Stimulated activated CD4-positive, alpha-beta T cell treated with anti-CD3 and anti-CD28 coated beads, Interleukin-1b, Interleukin-23, amount 100 ng/mL, for 1 hour (primary cell): ENCODE measurements at places on chromosomes 3 and 15.

DNA sequence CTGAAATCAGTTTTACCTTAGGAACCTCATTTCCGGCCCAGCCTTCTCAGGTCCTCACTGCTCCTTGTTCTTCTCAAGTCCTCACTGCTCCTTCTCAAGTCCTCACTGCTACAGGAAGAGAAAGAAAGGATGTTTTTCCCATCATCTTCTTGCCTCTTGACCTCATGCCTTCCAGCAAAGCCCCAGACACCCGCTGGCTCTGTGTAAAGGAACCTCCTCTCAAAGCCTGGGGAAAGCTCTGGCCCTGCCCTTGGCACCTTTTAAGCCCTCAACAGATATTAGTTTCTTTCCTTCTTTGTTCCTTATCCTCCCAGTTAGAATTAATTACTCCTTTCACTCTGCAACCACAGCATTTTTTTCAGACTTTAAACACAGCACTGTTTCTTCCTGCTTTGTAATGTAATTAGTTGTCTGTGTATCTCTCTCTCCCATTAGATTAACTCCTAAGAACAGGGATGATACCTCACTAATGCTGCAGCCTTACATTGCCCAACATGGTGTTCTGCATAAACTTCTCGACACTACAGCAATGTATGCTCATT, 4.0 kb upstream of the WDR49 start:
- no peak for DNase-seq

DNA sequence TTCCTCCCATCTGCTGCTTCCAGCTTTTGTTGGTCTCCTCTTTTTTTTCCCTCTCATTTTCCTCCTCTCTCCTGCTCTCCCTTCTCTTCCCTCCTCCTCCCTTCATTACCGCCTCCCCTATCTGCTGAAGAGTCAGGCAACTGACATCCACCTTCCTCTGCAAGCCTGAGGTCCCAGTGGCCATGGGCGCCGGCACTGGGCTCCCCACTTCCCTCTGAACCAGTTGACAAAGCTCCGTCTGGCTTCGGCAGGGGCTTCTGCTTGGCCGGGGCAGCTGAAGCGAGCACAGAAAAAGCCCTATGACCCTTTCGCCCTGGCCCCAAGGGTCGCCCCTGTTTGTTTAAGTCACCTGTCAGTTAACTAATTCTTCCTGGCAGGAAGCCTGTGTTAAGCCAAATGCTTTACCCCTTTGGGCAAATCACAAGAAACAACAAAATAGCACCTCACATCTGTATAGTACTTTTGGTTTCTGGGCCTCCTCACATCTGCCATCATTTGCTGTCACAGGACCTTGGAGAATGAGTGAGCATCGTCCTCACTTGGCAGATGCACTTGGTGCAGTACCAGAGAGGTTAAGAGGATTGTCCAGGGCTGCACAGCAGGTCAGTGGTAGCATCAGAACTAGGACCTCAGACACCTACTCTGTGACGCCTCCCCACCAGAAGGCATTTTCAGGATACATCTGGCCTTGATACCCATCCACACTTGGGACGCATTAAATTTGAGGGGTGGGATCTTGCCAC, 27.7 kb downstream of the ITGA11 start:
- no peak for DNase-seq

GRCh38 chr3:84904816-84905555, 53.8 kb upstream of the CADM2 start:
- DNase-seq = no peak

DNA sequence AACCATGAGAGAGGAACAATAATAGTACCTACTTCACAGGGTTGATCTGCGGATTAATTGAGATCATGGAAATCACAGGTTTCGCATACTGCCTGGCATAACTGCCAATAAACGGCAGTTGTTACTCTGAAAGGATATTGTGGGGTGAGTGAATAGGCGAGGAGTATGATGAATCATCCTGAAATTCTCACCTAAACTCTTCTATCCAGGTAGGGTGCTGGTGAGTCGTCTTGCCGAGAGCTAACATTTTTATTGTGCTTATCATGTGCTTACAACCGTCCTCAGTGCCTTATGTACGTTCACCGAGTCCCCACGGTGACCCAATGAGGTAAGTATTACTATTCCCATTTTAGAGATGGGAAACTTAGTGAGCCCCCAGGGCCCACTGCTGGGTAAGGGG, 52.4 kb upstream of the SRGAP3 start:
- DNase-seq = no peak

DNA sequence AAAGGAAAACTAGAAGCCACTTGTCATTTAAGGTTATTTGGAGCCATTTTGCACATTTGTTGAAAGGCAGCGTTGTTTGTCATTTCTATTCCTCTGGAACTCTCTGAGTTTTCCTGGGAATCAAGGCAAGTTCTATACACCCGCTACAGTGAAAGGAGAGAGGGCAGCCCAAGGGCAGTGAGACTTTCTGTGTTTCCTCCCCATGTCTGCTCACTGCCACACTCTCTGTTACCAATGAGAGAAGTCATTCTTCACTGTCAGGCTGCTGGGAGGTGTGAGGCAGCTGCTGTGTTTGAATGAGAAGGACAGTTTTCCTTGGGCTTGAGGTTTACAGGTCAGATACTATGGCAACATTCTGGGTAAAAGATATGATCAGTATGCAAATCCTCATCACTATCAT, 36.0 kb downstream of the ATP13A5 start:
- DNase-seq = no peak

GRCh38 chr3:63662500-63662899, 10.0 kb downstream of the SNTN start:
- DNase-seq = no peak

- no peak for DNase-seq
Measured at GRCh38 chr3:24244491-24244890, 250.2 kb downstream of the THRB start.

- no peak for DNase-seq
Measured at GRCh38 chr3:111763968-111764367, 95.1 kb upstream of the PHLDB2 start.

GRCh38 chr15:73994912-73995622, 551 bp downstream of the PML start:
- no peak for DNase-seq

DNA sequence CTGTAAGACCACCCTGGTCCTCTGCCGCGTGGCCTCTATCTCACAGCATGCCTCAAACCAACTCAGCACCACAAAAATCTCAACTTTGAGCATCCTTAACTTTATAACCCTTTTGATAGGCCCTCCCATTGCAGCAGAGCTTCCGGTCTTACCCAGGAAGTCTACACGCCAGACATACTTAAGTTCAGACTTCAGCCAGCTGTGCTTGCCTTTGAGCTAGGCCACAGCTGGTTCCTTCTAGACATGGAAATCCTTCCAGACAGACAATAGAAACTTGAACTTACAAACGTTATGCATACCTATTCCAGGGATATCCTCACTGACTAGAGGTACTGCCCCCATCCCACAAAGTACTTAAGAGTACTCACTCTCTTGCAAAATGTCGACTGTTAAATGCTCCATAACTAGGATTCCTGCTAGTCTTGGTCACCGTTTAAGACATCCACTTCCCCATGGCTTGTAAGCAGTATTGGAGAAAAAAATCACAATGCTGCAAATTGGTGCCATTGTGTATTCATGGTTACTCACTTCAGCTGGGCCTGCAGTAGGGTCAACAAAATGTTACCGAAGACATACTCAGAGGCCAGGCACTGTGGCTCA, 183.5 kb downstream of the TBL1XR1 start:
- DNase-seq = no peak

DNA sequence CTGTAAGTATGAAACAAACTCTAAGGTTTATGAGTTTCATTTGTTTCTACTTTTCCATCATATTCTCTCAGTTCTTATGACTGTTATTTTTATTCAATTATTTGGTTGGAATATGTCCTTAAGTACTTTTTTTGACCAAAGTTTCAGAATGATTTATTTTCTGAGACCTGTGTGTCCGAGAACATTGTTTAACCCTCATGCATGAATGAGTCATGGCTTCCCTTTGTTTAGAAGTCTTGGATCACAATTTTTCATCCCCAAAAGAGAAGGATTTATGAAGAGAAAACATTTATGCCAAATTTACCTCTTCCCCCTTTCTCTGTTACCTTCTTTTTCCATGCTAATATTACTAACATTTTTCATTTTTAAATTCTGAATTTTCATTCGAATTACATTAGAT, 518.0 kb upstream of the NR2F2 start:
- DNase-seq = no peak

GRCh38 chr3:108972482-108972881, 18.8 kb upstream of the GUCA1C start:
- DNase-seq = no peak

- no peak for DNase-seq
Measured at GRCh38 chr3:63395960-63396359, 117.9 kb downstream of the SYNPR start.

DNA sequence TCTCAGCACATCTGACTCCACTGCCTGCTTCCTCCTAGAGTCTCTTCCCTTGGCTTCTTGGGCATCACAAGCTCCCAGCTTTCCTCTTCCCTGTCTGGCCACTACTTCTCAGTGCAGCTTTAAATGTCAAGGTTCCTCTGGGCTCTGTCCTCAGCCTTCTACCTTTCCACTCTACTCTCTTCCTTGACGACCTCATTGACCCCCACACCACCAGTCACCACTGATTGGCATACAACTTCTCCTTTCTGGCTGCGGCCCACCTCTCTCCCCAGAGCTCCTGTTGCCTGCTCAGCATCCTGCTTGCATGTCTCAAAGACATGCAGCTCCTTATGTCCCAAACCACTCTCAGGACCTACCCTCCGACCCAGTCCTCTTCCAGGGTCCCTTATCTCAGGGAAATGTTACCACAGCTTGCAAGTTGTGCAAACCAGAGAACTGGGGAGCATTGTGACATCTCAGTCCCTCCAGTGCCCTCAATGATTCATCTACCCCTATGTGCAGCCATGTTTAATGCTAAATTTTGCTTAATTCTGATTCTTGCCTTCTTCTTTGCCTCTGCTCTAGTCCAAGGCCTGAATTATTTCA, 49.9 kb downstream of the TRPM1 start:
- no peak for DNase-seq

DNA sequence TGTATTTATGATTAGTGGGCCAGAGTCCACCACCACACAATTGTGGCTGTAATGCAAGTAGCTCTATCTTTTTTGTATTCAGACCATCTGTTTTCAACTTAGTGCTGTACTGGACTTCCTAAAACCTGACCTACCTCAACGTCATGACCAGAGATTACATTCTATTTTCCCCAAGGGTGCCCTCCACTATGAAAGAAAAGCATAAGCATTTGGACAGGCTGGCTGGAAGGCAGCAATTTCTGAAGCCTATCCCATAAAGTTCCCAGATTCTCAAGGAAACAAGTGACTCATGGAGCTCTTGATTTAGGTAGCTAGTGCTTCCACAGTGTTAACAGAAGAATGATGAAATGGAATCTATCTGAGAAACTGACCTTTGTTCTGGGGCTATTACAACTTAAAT, 75.8 kb downstream of the COL8A1 start:
- no peak for DNase-seq

GRCh38 chr15:40918146-40918798, 10.9 kb upstream of the DLL4 start:
- DNase-seq = no peak

DNA sequence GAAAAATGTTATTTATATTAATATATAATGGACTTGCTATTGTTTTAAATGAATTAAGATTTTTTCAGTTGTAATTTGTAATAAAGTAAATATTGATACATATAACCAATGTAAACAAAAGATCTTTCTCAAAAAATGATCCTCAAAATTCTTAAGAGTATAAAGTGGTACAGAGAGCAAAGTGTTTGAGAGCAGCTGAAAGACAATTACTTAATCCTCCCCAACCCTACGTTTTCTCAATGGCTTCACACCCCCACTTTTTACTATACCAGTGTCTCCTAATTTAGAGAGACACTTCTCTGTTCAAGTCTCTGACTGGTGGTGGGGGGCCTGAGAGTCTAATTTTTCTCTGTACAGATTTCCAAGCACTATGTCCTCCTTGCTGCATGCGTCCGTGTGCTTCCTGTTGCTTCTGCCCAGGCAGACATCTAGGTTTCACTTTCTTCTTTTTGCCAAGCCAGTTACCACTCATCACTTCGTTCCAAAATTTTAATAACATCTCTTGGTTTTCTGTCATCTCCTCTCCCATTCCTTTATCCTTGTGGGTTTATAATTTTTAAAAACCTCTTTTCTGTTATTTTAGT, 276.3 kb upstream of the DNAJC19 start:
- no peak for DNase-seq

- DNase-seq = no peak
Measured at GRCh38 chr3:194327218-194328052, 23.7 kb downstream of the CPN2 start.

DNA sequence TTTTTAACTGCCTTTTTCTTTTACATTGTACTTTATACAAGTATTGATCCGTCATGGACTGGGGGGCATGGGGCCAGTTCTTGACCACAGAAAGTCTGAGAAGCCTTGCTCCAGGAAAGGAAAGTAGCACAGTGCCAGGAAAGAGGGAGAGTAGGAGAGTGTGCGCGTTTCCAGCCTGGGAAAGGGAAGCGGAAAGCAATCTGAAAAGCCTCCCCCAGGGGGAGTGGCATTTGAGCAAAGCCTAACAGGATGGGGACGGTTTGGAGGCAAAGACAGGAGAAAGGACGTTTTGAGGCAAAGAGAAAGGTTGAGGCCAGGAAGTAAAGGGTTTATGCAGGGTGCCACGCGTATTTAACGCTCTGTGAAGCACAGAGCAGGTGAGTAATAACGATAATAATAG, 116.9 kb downstream of the RORA start:
- no peak for DNase-seq

GRCh38 chr3:52781741-52782140, 4.3 kb downstream of the ITIH1 start:
- no peak for DNase-seq

DNA sequence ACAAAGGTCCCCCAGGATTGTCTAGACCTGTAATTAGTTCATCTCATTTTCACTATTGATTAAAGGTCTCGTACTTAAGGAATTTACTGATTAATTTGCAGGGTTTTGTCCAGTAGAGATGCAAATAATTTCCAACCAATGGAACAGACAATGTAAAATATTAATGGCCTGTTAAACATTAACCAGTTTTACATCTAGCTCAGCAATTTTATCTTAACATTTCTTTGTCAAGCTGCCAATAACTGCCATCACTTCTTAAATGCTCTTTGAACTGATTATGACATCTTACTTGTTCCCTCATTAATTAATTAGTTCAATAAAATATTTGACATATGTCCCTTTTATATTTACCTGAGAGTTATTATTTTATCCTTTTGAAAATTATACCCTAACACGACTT, 9.4 kb upstream of the STRIT1 start:
- DNase-seq = no peak

DNA sequence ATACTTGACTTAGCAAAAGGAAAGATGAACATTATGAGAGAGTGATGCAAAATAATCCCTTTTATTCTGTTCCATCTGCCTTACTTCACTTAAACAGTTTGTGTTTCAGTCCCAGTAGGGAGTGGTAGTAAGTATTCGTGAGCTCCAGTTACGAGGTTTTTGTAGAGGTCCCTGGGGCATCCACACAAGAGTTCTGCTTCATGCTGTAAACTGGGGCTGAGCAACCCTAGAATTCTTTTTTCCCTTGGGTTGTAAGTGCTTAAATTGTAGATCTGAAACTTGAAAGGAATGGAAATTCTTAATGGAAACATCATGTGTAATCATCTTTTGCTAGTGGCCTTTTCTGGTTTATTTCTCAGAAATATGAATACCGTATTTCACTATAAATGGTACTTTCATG, 79.5 kb downstream of the SEMA6D start:
- no peak for DNase-seq

GRCh38 chr15:87863152-87863551, 393.4 kb downstream of the NTRK3 start:
- DNase-seq = no peak

- DNase-seq = no peak
Measured at GRCh38 chr3:68866157-68866556, 66.2 kb downstream of the TAFA4 start.

GRCh38 chr3:105187344-105187743, 179.4 kb upstream of the ALCAM start:
- no peak for DNase-seq
